ENCODE measurements at places on chromosomes 11 and 22.

DNA sequence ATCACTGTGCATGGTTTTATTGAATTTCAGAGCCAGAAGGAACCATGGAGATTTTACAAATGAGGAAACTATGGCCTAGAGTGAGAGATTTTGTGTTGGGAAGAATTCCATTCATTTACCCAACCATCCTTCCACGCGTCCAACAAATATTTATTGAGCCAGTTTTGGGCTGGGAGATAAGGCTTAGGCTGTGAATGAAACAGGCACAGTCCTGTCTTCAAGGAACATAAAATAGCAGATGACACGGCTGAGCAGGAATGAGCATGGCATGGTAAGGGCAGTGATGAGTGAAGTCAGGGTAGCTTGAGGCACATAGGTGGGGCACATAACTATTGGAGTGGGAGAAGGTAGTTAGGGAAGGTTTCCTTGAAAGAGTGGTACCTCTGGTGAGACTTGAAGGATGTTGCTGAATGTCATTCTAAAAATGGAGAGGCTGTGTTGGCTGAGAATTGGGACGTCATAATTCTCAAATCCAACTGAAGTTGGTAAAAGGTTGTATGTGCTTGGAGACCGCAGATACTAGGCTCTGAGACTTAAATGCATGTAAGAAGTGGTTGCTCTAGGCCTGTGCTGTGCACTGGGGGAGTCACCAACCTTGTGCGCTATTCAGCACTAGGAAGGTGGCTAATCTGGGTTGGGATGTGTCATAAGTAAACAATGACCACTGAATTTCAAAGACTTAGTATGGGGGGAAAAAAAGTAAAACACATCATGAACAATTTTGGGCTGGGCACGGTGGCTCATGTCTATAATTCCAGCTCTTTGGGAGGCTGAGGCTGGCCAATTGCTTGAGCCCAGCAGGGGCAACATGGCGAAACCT, 51.9 kb downstream of the TEAD1 start:
- no peak for DNase-seq

DNA sequence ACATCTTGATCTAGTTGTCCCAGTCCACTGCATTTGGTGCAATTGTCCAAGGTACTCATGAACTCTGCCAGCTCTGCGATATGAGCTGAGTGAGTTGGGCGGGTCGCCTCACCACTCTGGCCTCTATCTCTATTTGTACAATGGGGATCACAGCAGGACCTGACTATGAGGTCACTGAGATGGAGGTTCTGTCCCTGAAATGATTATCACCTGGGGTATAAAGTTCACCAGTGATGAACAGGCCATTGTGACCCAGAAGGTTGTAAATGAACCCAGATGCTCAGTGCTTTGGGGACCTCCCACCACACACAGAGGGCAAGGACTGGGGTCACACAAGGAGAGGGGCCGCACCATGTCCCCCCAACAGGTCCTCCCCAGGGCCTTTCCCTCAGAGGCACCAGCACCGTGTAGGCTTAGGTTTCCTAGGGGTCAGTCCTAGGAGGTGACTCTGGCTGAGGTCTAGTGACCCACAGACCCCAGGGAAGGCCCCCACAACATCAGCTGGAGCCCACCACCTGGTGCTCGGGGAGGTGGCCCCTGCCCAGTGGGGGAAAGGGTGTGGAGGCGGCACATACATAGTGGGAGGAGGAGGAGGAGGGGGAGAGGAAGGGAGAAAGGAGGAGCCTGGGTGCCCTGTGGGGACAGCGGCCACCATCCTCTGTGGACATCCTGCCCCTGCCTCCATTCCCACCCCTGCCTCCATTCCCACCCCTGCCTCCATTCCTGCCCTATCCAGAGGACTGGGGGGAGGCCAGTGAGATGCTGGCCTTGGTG, 25.0 kb upstream of the IGLL1 start:
- no peak for DNase-seq

DNA sequence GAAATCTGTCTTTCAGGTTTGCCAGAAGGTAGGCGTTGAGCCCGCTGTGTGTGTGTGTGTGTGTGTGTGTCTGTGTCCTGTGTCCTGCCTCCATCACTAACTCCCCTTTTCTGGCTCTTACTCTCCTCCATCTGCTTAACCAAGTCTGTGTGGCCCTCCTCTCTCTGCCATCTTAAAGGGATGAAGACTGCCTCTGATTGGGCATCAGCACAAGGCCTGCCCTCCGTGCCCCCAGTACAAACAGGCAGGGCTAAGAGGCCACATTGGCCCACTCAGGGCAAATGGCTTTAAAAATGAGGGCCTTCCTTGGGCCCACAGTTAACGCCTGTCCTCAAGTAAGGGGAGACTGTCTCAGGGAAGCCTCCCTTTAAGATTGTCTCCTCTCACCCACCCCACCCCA, 10.9 kb downstream of the RCOR2 start:
- DNase-seq, result no peak

GRCh38 chr11:112961146-112961668, at the start of gene NCAM1:
Gene NCAM1, plus strand, starts transcription at chr11:112961420.
- DNase-seq, result no peak

- DNase-seq, result no peak
These were observed 4.0 kb downstream of the LRP4 start for GRCh38 chr11:46914363-46914762.

DNA sequence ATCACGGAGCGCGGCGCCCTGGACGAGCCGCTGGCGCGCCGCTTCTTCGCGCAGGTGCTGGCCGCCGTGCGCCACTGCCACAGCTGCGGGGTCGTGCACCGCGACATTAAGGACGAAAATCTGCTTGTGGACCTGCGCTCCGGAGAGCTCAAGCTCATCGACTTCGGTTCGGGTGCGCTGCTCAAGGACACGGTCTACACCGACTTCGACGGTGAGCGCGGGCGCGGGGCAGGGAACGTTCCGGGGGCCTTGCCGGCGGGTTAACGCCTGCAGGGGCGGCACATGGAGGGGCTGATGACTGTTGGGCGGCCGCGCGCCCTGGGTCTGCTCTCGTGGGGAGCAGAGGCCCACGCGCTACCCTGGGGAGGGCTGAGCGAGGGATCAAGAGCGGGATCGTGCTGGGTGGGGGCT, 1.0 kb downstream of the PIM3 start:
- no peak for DNase-seq

DNA sequence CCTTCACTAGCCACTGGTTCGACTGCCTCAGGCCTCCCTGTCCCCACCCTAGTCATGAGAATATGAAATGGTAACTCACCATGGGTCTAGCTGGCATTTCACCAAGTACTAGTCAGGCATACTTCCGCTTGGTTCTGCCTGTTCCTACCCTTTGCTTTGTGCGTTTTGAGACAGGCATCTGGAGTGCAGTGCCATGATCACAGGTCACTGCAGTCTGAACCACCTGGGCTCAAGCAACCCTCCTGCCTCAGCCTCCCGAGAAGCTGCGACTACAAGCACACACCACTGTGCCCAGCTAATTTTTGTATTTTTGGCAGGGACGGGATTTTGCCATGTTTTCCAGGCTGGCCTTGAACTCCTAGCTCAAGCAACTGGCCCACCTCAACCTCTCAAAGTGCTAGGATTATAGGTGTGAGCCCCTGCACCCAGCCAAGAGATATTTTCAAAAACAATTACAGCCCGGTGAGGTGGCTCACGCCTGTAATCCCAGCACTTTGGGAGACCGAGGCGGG, 14.1 kb downstream of the HRAS start:
- DNase-seq, result no peak

- no peak for DNase-seq
These were observed 118.5 kb downstream of the APOL5 start for GRCh38 chr22:35835998-35836691.

DNA sequence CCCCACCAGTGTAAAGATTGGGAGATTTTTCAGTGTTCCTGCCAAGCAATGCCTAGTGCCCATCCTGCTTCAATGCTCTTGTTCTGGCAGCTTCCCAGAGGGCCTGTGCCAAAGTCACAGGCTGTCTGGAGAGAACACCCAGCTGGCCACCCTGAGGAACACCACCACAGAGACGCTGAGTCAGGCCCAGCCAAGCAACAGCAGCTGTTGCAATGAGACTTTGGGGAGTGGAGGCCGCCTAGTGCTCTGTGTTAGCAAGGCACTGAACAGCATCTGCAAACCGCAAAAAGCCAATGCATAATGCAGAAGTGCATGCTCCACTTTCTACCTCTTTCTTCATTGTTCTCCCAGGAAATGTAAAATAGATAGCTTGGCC, 168.1 kb downstream of the NXPE2 start:
- no peak for DNase-seq

DNA sequence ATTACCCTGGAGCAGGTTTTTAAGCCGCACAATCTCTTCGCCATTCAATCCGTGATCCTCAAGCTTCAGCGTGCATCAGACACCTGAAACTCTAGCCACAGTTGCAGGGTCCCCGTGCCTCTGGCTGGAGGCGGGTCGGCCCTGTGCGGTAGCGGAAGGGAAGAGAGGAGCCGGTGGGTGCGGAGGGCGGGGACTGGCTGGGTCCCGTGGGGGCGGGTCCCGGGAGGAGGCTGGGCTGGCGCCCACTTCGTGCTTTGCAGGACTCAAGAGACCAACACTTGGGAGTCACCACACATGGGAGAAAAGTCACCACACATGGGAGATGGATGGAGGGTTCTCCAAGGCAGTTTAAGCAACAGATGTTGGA, 772 bp downstream of the C22orf15 start:
- DNase-seq, result no peak

DNA sequence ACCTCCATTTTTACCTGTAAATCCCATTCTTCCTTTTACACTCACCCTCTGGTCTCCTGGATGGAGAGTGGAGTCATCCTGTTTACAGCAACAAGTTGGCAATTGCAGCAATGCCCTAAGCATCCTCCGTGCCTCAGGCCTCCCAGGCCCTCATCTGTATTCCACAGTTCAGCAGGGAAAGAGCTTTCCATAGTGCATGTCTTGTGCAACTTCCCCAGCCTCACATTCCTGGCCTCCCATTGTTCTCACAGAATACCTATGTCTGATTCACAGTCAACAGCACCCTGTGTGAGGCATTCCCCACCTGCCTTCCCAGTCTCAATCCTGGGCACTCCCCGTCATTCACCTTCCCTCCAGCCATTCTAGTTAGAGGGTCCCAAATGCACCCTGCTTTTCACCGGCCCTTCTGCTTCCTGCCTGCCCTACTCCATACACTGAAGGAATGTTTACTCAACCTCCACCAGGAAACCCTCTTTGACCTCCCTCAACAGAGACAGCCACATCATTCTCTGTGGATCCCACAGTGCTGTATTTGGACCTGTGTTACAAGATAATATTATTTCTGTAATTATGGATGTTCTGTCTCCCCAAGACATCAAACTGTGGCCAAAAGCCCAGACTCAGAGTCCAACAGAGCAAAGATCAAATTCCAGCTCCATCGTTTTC, 405.7 kb downstream of the BUD13 start:
- no peak for DNase-seq

- DNase-seq, result no peak
These were observed 11.1 kb upstream of the KIAA0930 start for GRCh38 chr22:45251825-45252224.

DNA sequence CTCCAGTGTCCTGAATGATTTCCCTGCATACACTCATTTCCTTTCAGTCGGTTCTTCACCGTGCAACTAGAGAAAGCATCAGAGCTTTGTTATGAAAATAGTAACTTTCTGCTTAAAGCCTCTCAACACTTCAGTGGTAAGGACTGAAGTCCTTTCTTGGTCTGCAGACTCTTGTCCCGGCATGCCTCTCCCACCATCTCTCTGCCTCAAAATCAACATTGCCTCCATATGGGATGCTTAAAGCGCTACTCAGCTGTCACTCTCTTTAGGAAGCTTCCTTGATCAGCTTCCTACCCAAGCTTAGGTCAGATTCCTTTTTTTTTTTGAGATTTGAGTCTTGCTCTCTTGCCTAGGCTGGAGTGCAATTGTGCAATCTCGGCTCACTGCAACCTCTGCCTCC, 36.7 kb downstream of the APLP2 start:
- DNase-seq, result no peak

DNA sequence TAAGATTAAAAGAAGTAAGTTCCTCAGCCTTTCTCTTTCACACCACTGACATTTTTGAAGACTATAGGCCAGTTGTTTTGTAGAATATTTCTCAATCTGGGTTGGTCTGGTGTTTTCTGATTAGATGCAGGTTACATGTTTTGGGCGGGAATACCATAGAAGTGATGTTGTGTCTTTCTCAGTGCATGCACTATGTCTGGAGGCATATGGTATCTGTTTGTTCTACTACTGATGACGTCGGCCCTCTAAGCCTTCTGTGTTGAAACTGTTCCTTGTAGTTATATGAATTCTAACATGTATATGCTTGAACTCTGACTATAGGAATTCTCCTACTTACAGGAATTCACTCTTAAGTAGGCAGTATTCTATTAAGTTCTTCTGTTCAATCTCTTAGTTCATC, 21.6 kb downstream of the ZFTA start:
- no peak for DNase-seq

DNA sequence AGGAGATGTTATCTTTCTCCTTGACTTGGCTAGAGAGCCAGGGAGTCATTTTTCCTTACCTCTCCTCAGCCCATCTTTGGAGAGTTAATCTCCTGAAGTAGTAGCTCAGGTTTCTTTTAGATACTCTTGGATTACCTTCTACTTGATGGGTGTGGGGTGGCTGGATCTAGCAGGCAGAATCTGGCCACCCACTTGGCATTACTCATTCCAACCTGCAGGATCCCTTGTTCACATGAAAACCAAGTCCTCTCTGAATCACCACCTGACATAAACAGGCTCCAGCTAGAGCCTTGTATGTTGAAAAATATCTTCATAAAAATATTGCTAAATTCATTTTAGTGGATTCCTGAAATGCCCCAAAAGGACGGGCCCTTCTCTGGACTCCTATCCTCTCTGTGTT, 250.6 kb upstream of the PLET1 start:
- no peak for DNase-seq

GRCh38 chr22:46695346-46696228, 42.5 kb downstream of the CERK start:
- no peak for DNase-seq

GRCh38 chr11:85099522-85099921, 527.6 kb downstream of the DLG2 start:
- no peak for DNase-seq

GRCh38 chr11:44110231-44110679, 14.8 kb downstream of the EXT2 start:
- DNase-seq, result peak; percentile 48

DNA sequence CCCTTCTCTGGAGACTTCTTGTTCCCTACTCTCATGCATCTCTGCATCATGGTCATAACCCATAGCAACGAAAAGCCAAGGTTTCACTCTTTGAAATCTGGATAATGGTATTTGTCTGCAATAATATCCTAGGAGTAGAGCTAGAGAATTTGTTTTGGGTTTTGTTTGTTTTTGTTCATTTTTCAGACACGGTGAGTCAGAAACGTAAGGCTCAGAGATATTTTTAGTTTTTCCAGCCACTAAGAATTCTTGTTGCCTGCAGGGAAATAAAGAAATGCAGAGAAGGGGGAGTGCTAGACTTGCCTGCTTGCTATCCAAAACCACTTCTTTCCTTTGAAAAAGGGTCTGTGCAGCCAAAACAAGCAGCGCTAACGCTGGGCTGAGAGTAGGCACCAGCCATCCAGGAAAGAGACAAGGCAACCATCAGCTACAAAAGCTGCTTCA, 26.0 kb downstream of the POU2AF3 start:
- DNase-seq, result no peak

- no peak for DNase-seq
These were observed 2.6 kb downstream of the MRGPRF start for GRCh38 chr11:69010361-69010891.

Measured in GM19239 (cell line).